ENCODE measurements at places on chromosomes 6 and 20. TPM values are rescaled to one million over a fixed set of nuclear protein-coding genes. Genes with fewer than 3 reads are reported as not detected.
A peak's percentile ranks its signal among the peaks of the same experiment; 100 is the strongest.

- DNase-seq = no peak
Measured at GRCh38 chr20:8801686-8802085, 267.2 kb upstream of the PLCB4 start.

GRCh38 chr20:43389839-43390626, 67.7 kb upstream of the SRSF6 start:
- no peak for DNase-seq

GRCh38 chr6:40854592-40854991, 184.4 kb downstream of the UNC5CL start:
- DNase-seq = no peak

DNA sequence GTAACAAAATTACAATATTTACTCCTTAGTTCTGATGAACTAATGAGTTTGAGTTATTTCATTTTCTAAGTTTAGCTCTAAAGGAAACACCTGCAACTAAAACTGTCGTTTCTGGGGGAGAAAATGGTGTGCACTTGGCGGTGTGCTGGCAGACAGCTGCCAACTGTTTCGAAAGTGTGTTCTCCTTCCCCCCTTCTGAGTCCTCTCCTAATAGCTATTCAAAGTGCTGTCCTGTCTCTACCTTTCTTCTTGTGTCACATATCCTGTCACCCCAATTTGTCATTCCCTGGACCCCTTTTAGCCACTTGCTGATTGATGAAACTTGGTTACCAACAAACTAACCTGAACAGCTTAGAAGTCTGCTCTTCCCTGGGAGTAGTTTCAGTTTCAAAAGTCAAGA, 4.9 kb upstream of the UBE2J1 start:
- DNase-seq = no peak

DNA sequence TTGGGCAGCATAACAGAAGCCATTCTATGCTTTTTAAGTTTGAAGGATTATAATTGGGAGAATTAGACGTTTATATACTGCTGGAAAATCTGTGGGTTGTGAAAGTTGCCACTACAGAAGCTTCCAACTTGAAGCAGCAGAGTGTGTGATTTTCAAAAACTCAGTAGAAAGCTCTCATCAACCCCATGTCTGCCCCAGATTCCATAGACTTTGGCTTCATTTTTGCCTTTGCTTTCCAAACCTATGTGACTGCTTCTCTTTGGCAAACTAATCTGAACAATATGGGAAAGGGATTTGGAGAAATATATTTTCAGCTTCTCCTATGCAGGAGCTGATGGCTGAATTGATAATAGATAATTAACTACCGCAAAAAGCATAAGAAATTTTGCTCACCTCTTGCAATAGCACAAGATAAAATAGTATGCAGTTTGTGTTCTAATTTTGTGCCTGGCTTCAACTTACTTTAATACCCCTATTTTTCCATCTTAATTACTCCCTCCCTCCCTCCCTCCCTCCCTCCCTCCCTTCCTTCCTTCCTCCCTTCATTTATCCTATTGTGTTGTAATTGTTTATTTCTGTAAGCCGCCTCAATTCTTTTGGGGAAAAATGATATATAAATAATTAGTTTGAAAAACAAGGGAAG, 214.1 kb upstream of the HS3ST5 start:
- no peak for DNase-seq

DNA sequence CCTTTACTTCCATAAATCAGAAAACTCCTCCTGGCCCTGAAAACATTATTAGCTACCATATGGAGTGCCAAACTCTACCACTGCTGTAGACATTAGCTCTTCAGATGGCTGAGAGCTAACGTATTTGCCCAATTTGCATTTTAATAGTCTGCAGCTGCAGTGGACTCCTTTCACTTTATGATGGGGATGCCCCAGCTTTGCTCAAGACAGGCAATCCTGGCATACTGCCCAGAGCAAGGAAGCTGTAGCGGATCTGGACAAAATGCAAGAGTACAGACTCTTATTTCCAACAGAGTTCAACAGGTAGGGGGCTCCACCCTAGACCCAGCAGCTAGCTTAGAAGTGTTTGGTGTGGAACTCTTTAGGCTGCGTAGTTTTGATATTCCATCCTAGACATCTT, 246.7 kb downstream of the FOXC1 start:
- no peak for DNase-seq

- no peak for DNase-seq
Measured at GRCh38 chr20:41786158-41786557, 168.0 kb upstream of the CHD6 start.

- DNase-seq = no peak
Measured at GRCh38 chr6:157555455-157556143, 174.6 kb downstream of the ZDHHC14 start.

DNA sequence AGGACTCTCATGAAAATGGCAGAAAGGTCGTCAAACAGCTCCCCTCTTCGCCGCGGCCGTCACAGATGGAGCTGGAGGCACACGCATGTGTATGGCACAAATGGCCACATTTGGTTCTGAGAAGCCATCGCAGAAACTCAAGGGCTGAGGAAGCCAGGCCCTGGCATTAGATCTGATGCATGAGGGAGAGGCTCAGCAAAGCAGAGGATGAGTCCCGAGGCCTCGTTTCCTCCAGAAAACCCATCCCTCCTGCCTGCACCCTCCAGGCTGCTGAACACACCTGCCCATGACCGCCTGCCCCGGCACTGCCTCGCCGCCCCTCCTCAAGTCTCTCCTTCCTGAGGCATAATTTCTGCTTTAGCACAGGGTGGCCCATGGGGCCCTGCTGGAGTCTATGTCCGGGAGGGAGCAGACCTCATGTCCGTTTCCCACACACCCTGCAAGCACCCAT, 240.3 kb downstream of the DLL1 start:
- DNase-seq = peak; percentile 57

DNA sequence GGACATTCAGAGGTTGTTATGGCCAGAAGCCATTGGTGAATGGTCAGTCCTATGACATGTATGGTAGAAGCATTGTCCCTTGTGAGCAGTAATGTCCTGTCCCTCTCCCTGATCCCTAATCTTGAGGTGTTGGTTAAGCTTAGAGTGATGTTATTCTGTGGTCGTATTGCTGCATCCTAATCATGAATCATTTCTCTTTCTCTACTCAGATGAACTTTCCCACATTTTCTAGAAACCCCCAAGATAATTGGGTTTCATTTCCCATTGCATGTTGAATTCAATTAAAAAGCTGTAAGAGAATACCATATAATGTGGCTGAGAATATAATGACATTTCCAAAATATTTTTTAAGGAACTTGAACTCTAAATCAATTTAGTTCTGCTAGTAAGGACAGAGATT, 175.1 kb downstream of the PLCB4 start:
- no peak for DNase-seq

- DNase-seq = no peak
Measured at GRCh38 chr6:158311193-158311592, 1.1 kb upstream of the TULP4 start.

GRCh38 chr20:22575737-22576136, 8.6 kb downstream of the FOXA2 start:
- DNase-seq = no peak

DNA sequence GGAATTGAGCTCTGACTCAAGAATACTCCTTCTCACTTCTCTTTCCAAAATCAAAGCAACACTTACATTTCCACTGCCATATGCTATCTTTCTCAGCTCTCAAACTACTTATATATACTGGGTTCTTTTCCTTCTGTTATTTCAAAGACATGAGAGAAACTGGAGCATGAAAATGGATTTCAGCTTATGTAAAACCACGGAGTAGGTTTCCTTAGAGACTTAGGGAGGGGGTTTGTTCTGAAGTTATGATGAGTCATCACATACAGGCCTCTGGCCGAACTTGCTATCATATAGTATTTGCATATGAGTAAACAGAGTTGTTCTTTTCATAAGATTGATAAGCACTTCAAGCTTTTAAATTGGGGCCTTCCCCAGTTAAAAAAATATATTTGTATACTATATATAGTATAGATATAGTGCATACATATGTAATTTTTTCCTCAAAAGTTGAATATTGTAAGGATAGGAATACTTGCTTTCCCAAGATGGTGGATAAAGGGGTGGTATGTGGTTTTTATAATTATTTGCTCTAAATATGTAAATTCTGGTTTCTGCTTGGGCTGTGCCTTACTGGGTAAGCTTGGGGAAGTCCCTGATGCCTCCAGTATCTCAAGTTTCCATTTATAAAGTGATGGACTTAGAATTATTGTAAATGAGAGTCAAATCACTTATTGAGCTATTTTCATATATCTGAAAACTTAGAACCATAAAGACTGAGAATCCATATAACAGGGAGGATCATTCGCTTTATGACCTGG, 273.9 kb downstream of the RFPL4B start:
- no peak for DNase-seq

DNA sequence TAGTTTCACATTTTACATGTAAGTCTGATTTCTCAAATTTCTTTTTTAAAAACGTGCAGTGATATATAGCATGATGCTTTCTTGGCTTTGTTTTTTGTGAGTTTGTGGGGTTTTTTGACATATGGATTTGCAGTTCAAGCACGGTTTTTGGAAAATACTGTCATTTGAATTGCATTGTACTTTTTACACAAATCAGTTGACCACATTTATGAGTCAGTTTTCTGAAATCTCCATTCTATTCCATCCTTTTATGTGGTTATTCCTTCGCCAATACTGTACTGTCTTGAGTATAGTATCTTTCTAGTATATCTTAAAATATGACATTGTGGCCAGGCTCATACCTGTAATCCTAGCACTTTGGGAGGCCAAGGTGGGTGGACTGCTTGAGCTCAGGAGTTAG, 890.0 kb upstream of the CITED2 start:
- no peak for DNase-seq

DNA sequence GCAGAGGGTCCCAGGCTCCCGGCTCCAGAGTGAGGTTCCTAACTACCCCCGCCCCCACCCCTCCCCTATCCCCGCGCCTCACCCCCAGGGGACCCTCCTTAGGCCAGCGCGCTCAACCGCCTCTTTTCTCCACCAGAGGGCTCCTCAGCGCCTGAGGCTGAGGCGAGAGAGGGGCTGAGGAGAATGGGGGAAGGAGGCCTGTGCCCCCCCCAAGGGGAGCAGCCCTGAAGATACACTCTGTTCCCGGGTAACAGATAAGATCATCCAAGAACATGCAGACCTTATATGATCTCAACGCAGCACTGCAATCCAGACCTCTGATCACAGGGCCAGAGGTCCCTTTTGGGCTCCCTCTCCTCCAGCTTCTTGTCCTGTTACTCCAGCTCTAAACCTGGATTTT, 43.3 kb upstream of the MRPS10 start:
- no peak for DNase-seq

GRCh38 chr6:26216359-26216885, 129.2 kb downstream of the HFE start:
- DNase-seq = peak; percentile 87

DNA sequence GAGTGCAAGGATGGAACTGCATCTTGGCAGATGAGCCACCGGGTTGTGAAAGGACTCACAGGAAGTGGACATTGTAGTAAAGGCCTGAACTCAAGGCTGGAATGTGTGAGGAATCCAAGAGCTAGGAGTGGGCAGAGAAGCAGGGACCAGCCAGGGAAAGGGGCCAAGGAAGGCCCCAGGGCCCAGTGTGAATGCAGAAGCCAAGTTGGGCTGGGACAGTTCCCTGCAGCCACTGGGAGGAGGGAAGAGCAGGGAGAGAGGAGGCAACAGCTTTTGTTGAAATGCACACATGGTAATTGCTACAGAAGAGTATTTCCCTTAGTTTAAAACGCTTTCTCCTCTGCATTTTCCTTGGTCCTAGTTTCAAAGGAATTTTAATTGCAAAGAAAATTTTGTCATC, 34.6 kb downstream of the CDH22 start:
- no peak for DNase-seq

GRCh38 chr20:3738111-3739053, 5.9 kb downstream of the HSPA12B start:
- DNase-seq = no peak

DNA sequence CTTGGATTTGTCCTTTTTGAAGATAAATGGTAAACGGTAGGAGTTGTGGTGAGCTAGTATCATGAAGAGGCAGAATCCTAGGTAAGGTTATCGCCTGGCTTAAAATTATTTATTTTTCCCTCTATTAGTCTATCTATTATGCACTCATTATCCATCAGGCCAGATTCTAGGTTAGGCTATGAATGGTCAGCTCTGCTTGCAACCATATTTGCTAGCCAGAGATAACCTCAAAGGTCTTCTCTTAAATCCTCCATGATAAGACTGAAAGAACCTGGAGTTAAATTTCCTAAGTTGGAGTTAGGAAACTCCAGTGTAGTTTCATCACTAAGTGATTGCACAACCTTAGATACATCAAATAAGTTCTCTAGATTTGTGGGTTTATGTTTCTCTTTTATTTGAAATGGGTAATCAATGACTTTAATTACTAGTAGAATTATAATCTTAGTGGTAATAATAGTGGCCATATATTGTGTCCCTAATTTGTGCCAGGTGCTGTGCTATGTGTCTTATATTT, 302.1 kb upstream of the RUNX2 start:
- no peak for DNase-seq

- DNase-seq = no peak
Measured at GRCh38 chr6:36130667-36131510, 576 bp downstream of the MAPK13 start.

GRCh38 chr6:39317256-39317655, 3.0 kb upstream of the KCNK17 start:
- DNase-seq = no peak

- no peak for DNase-seq
Measured at GRCh38 chr6:86153521-86153920, 510.8 kb upstream of the SYNCRIP start.

GRCh38 chr6:166541366-166541765, 45.1 kb downstream of the RAMACL start:
- no peak for DNase-seq

GRCh38 chr6:159463119-159463829, 229.8 kb downstream of the SOD2 start:
- DNase-seq = no peak

SYTL3 gene
- 5.6 TPM for total RNA-seq

HSPA1L gene
- 1.1 TPM for total RNA-seq

SLC35D3 gene
- not detected for total RNA-seq

TMEM200A gene
- total RNA-seq = not detected

DAAM2 gene
- total RNA-seq = 9.7 TPM

CD93 gene
- total RNA-seq = 35.7 TPM

RAET1E gene
- total RNA-seq = 4.3 TPM

NAPB gene
- total RNA-seq = 4.8 TPM

DYNLRB1 gene
- total RNA-seq = 252 TPM

HAO1 gene
- total RNA-seq = not detected

SYNJ2 gene
- 10.1 TPM for total RNA-seq

SOX4 gene
- total RNA-seq = 5.1 TPM

VSX1 gene
- not detected for total RNA-seq

RFX6 gene
- not detected for total RNA-seq
